ENCODE measurements at places on chromosomes 7 and 10.

DNA sequence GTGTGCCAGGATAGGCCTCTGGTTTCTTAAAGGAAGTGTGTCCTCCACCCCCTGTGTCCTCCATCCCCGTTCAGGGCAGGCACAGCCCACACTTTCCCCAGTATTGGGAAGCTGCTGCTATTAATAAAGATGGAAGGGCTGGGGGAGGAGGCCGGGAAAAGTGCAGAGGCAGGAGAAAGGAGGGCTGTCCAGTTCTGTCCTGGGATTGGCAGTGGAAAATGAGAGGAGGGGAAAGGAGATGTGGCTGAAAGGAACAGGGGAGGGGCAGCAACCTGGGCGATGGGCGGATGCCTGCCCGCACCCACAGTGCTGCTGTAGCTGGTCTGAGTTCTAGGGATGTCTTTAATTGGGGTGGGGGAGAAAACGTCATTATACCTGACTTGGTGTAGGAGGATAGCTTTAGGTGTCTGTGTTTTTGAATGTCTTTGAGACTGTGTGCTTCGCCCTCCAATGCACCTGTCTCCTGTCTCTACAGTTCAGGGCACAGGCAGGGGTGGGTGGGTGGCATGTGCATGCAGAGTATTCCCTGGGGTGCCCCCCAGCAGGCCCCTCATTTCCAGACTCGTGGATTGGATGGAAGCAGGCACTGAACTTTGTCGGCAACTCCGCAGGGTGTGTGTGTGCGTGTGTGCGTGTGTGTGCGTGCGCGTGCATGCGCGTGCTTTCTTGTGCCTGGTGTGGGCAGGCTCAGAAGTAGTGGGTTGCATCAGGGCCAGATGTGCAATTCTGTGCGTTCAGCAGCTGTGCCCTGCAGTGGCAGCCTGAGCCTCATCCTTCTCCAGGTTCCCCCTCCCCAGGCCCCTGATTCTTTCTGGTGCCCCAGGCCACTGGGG, 2.5 kb downstream of the TRIM8 start:
- peak overlapping the region; percentile 51 for H3K27ac ChIP-seq
- no peaks in the 10 kb centered on the region for H3K27me3 ChIP-seq
- peaks cover 9% of the 10 kb centered on the region for H3K4me1 ChIP-seq
- H3K36me3 ChIP-seq, result no peaks in the 10 kb centered on the region
- DNase-seq, result no peak
- no peak overlapping the region for H3K4me3 ChIP-seq

DNA sequence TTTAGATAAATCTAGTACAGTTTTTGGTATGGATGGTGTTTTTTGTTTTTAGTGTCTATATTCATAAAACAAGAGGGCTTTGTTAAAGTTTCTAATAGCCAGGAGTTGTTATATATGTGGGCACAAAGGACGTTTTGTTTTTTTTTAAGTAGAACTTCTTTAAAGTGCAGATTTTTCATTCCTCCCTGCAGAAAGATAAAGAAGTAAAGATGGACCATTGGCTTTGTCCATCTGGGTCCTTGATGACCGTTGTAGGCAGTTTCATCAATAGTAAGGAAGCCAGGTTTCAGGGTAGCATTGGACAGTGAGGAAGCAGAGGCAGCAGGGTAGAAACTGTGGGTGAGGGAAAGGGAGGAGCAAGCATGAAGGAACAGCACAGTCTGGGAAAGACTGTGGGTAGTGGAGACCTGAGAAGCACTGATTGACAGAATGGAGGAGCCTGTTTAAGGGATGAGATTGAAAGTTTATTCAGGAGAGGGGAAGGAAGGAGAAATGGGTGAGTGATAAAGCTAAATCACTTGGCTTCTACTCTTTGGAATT, 5.3 kb downstream of the CALU start:
- no peak for DNase-seq
- no peak overlapping the region for H3K27ac ChIP-seq
- H3K4me3 ChIP-seq, result no peak overlapping the region
- peaks cover 6% of the 10 kb centered on the region for H3K36me3 ChIP-seq
- peaks cover 2% of the 10 kb centered on the region for H3K4me1 ChIP-seq
- no peaks in the 10 kb centered on the region for H3K27me3 ChIP-seq

- no peak overlapping the region for H3K27ac ChIP-seq
- peaks cover 2% of the 10 kb centered on the region for H3K36me3 ChIP-seq
- no peak for DNase-seq
- peaks cover 4% of the 10 kb centered on the region for H3K4me1 ChIP-seq
- H3K27me3 ChIP-seq, result no peaks in the 10 kb centered on the region
- peak overlapping the region; percentile 96 for H3K4me3 ChIP-seq
Observed at GRCh38 chr10:119893074-119893473, 544 bp downstream of the SEC23IP start.

GRCh38 chr7:137667633-137668387, 179.0 kb downstream of the DGKI start:
- DNase-seq, result no peak
- H3K27me3 ChIP-seq, result no peaks in the 10 kb centered on the region
- no peak overlapping the region for H3K4me3 ChIP-seq
- H3K36me3 ChIP-seq, result no peaks in the 10 kb centered on the region

GRCh38 chr7:28157076-28157745, 23.4 kb downstream of the JAZF1 start:
- H3K36me3 ChIP-seq, result no peaks in the 10 kb centered on the region
- H3K4me1 ChIP-seq, result peaks cover 2% of the 10 kb centered on the region
- no peak overlapping the region for H3K4me3 ChIP-seq
- no peak overlapping the region for H3K27ac ChIP-seq
- DNase-seq, result no peak

DNA sequence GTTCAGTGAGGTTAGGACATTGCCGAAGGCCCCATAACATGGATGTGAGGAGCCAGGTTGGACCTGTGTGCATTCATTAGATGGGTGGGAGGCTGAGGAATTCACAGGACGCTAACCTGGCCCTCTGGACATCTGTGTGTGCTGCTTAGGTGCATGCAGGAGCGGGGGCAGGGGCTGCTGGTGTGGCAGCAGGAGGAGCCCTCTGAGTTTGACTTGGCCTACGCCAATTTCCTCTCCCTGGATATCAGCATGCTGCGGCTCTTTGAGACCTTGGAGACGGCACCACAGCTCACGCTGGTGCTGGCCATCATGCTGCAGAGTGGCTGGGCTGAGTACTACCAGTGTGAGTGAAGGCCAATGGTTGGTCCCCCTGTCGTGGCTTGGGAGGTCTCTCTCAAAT, 34.5 kb upstream of the MMD2 start:
- H3K4me1 ChIP-seq, result no peaks in the 10 kb centered on the region
- H3K4me3 ChIP-seq, result no peak overlapping the region
- no peaks in the 10 kb centered on the region for H3K27me3 ChIP-seq

DNA sequence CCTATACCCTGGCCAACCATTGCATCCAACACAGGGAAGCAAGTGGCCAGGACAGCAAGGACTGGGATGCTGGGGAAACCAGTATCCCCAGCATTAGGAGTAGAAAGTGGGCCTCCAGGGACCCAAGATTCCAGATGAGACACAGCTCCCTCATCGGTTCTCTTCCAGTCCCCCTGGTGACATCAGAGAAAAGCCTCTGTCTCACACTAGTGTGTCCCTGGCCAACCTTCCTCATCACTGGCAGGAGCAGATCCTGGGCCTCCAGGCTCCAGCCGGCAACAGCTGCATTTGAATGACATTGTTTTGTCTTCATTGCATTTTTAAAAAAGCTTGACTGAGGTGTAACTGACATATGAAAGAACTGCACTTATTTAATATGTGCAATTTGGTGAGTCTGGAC, 177.3 kb upstream of the LYZL2 start:
- H3K27ac ChIP-seq, result no peak overlapping the region
- no peak overlapping the region for H3K4me3 ChIP-seq
- H3K4me1 ChIP-seq, result no peaks in the 10 kb centered on the region
- no peaks in the 10 kb centered on the region for H3K27me3 ChIP-seq
- DNase-seq, result no peak
- no peaks in the 10 kb centered on the region for H3K36me3 ChIP-seq

DNA sequence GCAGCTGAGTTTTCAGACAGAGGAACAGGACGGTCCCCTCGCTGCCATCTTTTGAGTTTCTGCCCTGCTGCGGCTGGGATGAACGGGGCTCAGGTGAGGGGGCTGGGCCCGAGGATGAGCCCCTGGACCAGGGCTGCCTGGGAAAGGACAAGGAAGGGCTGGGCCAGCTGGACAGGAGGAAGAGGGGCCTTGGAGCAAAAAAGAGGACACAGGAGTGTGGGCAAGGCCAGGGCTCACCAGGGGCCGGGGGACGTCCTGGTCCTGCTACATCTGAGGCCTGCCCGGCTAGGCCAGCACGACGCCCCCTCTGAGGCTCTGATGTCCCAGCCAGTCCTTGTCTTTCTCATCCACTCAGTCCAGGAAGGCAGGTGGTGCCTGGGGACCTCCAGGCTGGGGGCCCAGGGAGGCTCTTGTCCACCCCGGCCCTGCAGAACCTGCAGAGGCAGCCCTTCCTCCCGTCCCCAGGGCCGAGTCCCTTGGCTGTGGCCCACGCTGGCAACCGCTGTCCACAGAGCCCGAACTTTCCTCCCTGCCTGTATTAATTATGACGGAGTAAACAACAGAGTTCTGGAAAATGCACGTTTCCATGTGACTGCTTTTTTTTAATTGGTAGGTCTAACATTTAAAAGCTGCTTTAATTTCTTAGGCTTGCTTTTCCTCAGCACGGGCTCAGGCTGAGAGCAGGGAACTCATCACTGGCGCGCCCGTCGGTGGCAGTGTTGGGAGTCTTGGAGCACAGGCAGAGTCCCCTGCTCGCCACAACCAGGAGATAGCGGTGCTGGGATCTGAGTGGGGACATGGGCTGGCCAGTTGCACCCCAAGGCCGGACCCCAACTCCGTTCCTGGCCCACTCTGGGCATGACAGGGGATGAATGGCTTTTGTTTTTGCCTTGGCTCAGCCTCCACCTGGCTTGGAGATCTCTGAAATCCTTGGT, 187.7 kb downstream of the ELFN1 start:
- no peak for DNase-seq
- H3K4me3 ChIP-seq, result no peak overlapping the region
- H3K36me3 ChIP-seq, result no peaks in the 10 kb centered on the region
- H3K4me1 ChIP-seq, result no peaks in the 10 kb centered on the region
- H3K27me3 ChIP-seq, result no peaks in the 10 kb centered on the region
